ENCODE measurements at places on chromosomes 2 and 18.
A peak's percentile ranks its signal among the peaks of the same experiment; 100 is the strongest.

DNA sequence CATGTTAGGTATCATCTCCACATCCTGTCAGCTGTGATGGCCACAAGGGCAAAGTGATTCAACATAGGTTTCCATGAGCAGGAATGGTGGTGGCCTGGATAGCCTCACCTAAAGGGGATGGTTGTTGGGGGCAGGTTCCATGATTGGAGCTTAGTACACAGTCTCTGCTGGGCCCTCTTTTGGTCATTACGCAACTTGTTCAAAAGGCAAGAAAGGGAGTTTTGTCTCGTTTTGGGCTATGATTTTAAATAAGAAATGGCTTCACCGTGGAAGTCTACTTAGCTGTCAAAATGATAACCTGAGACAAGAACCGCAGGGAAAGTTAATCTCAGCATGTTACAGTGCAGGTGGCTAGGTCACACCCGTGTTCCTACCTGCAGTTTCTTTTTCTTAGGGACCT is 13.1 kb upstream of the MC4R start:
- DNase-seq: no peak

- DNase-seq: no peak
Observed at GRCh38 chr2:152466041-152466440, 131.1 kb downstream of the FMNL2 start.

- no peak for DNase-seq
Observed at GRCh38 chr2:227482638-227483340, 10.8 kb downstream of the AGFG1 start.

- no peak for DNase-seq
Observed at GRCh38 chr2:101962309-101962708, 29.5 kb upstream of the IL1R2 start.

GRCh38 chr2:225488743-225489142 is 89.2 kb downstream of the NYAP2 start:
- no peak for DNase-seq

DNA sequence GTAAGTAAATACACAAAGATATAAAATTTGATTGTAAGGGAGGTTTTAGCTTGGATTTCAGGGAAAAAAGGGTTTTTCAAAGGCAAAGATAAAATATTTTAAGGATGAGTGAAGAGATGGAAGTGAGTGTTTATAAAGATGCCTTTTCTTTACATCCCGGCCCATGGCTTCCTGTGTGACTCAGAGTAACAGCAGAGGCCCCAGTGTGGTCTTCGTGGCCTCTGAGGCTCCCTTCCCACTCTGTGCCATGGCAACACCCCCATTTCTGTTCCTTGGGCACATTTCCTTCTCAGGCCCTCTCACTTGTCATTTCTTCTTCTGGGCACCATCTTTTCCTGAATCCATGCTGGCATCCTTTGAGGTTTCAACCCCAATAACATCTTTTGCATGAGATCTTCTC is 92.6 kb upstream of the TMEM18 start:
- DNase-seq: no peak

- DNase-seq: no peak
Observed at GRCh38 chr2:204988836-204989235, 443.6 kb downstream of the PARD3B start.

- no peak for DNase-seq
Observed at GRCh38 chr2:173734797-173735196, 230.4 kb downstream of the SP3 start.

GRCh38 chr2:223416815-223417610 is 185.1 kb downstream of the SCG2 start:
- DNase-seq: no peak

GRCh38 chr2:225326969-225327368 is 72.5 kb upstream of the NYAP2 start:
- DNase-seq: no peak

DNA sequence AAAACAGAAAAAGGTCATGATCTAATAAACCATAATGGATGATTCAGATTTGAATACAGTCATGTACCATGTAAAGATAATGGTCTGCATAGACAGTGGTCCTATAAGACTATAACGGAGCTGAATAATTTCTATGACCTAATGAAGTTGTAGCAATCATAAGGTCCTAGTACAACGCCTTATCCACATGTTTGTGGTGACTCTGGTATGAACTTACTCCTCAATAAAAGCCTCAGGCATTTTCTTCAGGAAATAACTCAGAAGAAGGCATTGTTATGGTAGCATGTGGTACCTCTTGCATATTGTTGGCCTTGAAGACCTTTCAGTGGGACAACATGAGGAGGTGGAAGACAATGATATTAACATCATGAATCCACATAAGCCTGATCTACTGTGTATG is 883.3 kb downstream of the CNTNAP5 start:
- DNase-seq: no peak

DNA sequence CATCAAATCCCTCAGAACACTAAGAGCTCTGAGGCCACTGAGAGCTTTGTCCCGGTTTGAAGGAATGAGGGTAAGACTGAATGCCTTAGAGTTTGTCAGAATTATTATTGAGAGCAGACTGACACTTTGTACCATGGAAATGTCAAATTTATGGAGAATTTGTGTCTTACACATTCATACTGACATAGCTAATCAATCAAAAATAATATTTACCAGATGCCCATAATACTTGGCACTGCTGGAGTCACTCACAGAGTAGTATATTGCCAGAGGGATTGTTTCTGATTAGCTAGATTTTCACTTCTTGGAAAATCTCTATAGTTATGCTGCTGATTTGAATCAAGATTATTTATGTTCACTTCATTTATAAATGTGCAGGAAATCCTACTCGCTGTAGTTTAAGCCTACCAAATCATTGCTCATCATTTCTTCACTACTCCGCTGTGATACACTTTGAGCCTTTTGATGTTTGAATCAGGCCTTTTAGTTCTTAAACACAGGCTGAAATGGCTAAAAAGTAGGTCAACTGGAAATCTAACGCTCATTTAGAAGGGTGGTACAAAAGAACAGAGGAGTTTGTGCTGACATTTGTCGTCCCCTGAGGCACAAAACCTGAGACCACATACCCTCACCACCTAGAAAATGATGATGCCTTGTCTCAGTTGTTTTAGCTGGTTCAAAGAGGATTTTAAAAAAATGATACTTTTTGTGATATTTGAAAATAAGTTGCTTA is 96.1 kb upstream of the CSRNP3 start:
- DNase-seq: no peak

GRCh38 chr2:200447139-200447855 is 62.6 kb downstream of the KCTD18 start:
- no peak for DNase-seq

- no peak for DNase-seq
Observed at GRCh38 chr2:10707831-10708230, 13.6 kb upstream of the ATP6V1C2 start.

- no peak for DNase-seq
Observed at GRCh38 chr2:153196378-153197058, 282.0 kb downstream of the RPRM start.

DNA sequence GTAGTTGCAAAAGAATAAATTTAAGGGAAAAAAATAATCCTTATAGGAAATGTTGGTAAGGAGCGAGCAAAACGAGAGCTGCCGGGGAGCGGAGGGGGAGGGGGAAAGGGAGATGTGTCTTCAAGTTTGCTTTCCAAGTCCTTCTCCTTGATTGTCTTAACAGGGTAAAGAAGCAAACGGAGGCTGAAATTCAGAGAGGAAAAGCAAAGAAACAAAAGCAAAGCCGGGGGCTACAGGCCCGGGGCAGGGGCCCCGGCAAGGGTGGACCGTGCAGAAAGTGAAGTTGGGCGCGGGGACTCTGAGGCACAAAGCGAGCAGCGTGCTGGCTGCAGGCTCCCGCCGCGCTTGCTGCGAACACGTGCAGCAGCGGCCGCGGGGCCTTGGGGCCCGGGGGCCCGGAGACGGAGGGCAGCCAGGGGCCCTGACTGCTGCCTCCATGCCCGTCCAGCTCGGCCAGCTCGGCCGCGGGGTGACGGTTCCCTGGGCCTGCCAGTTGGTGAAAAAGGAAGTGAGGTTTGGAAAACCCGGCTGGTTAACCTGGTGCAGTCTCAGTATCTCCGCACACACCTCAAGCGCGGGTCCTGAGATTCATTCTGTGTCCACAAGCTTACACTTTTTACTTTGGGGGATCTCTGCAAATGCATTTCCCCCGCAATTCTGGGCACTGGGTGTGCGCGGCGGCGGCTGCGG is 4.1 kb downstream of the BCL11A start:
- DNase-seq: peak; percentile 8

DNA sequence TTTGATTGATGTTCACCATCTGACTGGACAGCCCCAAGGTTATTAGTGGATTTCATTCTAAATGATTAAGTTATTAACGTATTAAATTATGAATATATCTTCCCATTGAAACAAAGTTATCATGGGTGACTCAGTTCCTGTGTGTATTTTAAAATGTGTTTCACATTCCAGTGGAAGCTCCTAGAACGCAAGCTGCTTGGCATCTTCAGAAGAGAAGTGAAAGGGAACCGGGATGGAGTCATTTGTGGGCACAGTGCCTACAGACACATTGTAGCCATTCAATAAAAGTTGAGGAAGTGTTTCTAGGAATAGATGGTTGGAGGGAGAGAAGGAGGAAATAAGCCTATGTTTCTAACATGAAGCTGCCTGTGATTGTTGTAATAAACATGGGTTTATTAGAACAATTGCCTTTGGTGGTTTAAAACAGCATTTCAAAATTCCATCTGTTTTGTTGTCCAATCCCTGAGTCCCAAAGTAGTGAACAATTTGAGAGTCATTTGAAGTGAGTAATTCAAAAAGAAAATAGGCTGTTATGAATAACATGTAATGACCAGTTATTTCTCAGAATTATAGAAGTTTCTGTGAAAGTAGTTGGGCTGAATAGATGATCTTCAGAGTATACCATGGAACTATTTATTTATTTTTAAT is 143.5 kb downstream of the PKP4 start:
- DNase-seq: no peak

DNA sequence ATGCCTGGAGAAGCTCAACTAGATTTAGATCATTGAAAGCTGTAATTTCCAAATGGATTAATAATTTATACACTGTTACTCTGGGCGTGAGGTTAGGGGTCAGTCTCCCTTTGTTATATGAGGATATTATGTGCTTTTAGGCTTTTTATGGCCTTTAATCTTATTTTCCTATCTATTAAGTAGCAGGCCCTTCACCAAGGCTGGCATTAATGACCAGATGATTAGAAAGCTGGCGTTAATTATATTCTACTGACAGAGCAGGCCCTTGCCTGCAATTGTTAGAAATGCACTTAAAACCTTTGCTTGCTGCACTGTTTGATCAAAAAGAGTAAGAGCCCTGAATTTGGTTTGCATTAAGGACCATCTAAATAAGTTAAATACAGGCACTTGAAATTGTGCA is 75.3 kb downstream of the EPAS1 start:
- DNase-seq: no peak

- no peak for DNase-seq
Observed at GRCh38 chr2:12313445-12314126, 403.1 kb upstream of the TRIB2 start.

GRCh38 chr18:55407191-55407590 is 180.8 kb downstream of the TCF4 start:
- DNase-seq: no peak

GRCh38 chr18:43420950-43421349 is 143.7 kb upstream of the SYT4 start:
- no peak for DNase-seq

- DNase-seq: no peak
Observed at GRCh38 chr2:154452906-154453493, 245.5 kb upstream of the KCNJ3 start.

DNA sequence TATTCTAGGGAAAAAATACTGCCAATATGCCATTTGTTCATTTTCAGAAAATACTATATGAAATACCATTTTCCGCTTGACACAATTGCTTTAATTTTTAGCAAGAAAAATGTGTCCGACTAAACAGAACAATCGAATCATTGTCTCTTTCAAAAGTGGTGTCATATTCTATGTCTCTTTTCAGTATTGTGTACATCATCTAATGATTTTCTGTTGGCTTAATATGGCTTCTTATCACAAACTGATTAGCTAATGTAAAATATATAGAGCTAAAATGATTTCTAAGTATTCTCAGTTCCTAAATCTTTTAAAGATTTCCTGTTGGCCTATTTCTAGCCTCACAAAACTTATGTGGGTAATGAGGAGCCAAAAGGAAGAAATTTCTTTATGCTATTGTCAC is 436.6 kb downstream of the LRRTM4 start:
- DNase-seq: no peak

DNA sequence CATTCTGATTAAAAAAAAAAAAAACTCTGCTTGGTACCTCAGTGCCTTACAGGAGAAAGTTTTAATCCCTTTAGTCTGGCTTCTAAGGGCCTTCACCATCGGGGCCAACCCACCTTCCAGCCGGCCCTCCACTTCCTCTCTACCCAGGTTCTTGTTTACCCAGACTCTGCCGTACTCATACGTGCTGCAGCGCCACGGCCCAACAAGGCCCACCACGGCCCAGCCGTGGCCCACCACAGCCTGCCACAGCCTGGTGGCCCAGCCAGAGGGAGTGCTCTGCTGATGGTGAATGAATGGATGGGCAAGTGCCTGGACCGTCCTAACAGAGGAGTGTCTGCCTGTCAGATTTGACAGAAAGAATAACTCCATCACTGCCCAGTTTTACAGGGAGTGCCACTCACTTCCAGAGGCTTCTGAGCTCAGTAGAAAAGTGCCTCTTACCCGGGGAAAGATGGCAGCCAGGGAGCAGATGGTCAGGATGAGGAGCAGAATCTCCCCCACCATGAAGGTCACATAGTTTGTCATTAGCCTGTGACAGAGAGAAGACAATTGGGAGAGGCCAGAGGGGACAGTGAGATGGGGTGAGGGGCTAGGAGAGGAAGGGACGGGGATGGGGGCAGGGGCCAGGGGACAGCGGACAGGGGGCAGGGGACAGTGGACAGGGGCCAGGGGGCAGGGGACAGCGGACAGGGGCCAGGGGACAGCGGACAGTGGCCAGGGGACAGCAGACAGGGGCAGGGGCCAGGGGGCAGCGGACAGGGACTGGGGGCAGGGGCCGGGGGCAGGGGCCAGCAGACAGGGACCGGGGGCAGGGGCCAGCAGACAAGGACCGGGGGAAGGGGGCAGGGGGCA is 38.2 kb downstream of the CENPO start:
- no peak for DNase-seq

DNA sequence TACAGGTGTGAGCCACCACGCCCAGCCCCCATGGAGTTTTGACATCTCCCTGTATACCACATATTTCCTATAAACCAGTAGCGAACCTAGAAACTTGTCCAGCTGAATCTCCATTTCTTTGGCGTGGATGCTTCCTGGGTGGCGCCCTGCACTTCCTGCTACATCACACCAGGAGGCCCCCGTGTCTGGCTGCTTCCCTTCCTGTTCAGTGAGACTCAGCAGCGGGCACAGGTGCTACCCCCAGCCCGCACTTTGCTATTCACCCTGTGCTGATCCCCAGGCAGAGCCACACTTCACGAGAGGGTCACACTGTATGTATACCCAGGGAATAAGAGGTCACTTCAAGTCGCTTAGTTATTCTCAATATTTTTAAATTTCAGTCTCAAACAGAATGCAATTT is 35.0 kb downstream of the CYP27C1 start:
- no peak for DNase-seq

GRCh38 chr2:11914455-11914854 is 168.0 kb downstream of the LPIN1 start:
- DNase-seq: no peak

DNA sequence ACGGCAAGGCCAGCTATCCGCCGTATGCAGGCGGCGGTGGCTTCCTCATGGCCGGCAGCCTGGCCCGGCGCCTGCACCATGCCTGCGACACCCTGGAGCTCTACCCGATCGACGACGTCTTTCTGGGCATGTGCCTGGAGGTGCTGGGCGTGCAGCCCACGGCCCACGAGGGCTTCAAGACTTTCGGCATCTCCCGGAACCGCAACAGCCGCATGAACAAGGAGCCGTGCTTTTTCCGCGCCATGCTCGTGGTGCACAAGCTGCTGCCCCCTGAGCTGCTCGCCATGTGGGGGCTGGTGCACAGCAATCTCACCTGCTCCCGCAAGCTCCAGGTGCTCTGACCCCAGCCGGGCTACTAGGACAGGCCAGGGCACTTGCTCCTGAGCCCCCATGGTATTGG is 3.1 kb downstream of the B3GNT7 start:
- DNase-seq: no peak
